CD8-positive, alpha-beta memory T cell (primary cell): ENCODE measurements at places on chromosomes 2 and 18. TPM values are rescaled to one million over a fixed set of nuclear protein-coding genes. Genes with fewer than 3 reads are reported as not detected.

DNA sequence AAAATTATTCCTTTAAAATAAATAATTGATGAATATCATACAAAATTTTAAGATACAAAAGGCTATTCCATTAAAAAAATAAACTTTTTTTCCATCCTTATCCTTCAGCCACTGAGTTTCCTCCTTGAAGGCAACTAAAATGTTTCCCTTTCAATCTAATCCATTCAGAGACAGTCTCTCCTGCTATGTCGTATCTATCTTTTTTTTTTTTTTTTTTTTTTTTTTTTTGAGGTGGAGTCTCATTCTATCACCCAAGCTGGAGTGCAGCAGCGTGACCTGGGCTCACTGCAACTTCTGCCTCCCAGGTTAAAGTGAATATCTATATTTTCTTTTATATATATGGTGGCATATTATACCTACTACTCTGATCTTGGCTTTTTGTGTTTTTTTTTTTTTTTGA lies 31.7 kb upstream of the SOS1 start:
- no peak for DNase-seq

Gene FRZB
- not detected for polyA plus RNA-seq

DNA sequence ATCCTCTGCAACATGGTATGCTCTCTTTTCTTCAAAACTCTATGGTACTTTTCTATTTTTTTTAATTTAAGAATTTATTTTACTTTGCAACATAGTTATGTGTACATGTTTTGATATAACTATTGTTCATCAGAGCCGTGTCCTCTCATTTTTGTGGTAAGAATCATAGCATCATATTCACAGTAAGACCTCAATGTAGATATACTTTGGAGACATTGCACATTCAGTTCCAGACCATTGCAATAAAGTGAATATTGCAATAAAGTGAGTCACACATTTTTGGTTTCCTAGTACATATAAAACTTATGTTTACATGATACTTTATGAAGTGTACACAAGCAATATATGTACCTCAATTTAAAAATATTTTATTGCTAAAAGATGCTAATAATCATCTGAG lies 22.7 kb upstream of the LINC00305 start:
- DNase-seq = no peak

Gene BMP10
- polyA plus RNA-seq = not detected

Gene LAMA1
- not detected for polyA plus RNA-seq

DNA sequence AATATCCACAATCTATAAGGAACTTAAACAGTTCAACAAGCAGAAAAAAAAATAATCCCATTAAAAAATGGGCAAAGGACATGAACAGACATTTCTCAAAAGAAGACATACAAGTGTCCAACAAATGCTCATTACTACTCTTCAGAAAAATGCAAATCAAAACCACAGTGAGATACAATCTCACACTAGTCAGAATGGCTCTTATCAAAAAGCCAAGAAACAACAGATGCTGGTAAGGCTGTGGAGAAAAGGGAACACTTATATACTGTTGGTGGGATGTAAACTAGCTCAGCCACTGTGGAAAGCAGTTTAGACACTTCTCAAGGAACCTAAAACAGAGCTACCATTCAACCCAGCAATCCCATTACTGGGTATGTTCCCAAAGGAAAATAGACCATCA lies 7.2 kb upstream of the CRYGB start:
- no peak for DNase-seq

DNA sequence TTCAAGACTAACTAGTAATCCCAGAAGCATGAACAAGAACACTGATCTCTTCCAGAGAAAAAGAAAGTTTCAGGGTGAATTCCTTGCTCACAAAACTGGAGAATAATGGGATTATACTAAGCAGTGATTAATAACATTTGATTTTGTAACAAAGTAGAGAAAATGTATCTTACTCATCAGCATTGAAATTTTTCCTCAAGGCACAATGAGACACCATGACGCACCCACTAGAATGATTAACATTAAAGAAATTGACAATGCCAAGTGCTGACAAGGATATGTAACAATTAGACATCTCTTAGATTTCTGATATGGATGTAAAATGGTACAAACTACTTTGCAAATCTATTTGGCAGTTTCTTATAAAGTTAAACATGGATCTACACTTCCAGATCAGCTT lies 101.1 kb upstream of the EPHA4 start:
- no peak for DNase-seq

Gene SERPINB13
- polyA plus RNA-seq = not detected

Gene CRYGD
- polyA plus RNA-seq = not detected

DNA sequence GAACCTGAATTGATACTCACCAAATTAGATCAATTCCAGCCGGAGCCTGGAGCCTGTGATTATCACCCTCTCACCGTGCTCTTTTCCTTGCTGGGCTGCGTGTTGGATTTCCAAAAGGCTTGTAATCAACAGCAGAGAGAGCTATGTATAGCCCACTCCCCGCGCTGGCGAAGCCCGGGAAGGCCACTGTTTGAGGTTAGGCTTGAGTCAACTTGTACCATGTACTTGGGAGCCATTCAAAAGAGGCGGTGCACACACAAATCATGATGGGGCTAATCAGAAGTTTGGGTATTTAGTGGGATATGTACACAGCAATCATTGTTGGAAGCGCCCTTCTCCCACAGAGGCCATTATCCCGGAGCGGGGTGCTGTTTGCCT lies 151.6 kb downstream of the GLI2 start:
- DNase-seq = no peak

DNA sequence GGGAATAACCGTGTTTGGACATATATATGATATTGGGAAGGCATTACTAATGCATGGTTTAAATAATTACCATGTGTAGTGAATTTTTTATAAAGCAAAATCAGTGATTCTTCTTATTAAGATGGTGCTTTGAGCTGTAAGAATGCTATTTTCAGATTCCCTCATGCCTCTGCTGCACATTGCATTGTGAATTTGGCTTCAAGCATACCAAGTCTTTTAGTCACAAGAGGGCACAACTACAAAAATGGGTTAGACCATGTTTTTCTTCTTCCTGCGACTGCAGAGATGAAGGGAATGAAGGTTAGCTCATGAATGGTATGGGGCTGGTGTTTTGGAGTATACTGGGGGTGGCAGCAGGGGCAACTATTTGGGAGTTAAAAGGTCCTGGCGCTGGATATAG lies 320.1 kb downstream of the SLC4A3 start:
- no peak for DNase-seq

Gene TRIM43
- polyA plus RNA-seq = not detected

DNA sequence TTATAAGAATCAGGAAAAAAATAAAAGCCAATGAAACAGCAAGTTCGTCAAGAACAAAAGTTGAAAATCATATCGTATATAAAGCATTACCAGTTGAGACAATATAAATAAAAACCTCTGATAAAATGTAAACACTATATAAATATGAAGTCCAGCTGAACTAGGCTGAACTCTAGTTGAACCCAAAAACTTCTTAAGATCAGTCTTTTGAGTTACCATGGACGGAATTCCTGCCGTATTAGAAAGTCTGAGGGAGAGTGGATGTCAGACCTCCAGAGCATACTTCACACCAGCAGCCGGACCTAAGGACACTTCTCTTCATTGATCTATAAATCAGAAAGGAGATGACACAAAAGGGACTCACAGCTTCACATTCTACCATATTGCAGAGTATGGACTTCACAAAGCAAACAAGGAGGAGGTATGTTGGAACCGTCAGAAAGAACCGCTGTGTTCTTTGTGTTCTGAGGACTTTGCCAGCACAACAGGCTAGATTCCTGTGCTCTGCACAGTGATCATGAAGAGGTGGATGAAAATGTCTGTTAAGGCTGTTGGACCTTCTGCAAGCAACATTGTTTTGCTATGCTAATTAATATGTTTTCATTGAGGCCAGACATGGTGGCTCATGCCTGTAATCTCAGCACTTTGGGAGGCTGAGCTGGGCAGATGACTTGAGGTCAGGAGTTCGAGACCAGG lies 67.2 kb upstream of the SP5 start:
- no peak for DNase-seq

DNA sequence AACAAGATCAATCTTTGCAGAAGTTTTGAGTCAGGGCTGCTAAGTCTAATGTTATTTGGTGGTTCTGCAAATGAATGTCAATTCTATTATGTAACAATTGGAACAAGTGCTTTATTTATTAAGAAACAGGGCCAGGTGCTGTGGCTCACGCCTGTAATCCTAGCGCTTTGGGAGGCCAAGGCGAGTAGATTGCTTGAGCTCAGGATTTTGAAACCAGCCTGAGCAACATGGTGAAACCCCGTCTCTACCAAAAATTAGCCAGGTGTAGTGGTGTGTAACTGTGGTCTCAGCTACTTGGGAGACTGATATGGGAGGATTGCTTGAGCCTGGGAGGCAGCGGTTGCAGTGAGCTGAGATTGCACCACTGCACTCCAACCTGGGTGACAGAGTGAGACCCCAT lies 13.2 kb upstream of the RNF103 start:
- DNase-seq = no peak

GRCh38 chr2:41020358-41020757 lies 568.5 kb upstream of the SLC8A1 start:
- DNase-seq = no peak

- DNase-seq = no peak
Measured at GRCh38 chr18:24103320-24104021, 35.4 kb upstream of the CABYR start.

- DNase-seq = no peak
Measured at GRCh38 chr2:132789066-132789465, 119.1 kb upstream of the LYPD1 start.

- no peak for DNase-seq
Measured at GRCh38 chr18:63159590-63159989, 160.0 kb downstream of the BCL2 start.

Gene ADGRF3
- 0.43 TPM for polyA plus RNA-seq

GRCh38 chr18:65859075-65859474 lies 108.3 kb downstream of the CDH7 start:
- DNase-seq = no peak

Gene NYAP2
- polyA plus RNA-seq = not detected

GRCh38 chr2:79906139-79906890 lies 393.5 kb downstream of the CTNNA2 start:
- no peak for DNase-seq

DNA sequence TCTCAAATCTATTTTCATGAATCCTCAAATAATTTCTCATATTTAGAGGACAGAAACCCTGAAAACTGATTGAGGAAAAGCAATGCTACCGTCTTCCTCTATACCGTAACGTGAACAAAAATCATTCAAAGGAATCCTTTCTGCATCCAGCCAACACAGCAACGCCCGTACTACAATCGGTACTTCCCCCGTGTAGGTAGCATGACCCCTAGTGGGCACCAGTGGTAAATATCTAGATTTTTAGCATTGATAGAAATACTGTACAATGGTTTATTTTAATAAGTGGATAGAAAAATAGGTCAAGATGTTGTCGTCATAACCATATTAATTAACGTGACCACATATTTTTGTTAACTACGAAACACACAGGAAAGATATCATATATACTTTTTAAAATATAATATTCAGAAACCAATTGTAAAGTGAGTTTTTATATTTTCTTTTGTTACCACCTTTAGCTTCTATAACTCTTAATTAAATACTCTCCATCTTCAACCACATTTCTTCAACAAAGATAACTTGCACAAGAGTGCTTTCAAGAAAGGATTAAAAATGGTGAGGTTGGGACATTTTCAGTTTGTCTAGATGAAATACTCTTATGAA lies 194.1 kb downstream of the SS18 start:
- no peak for DNase-seq

- no peak for DNase-seq
Measured at GRCh38 chr18:26524504-26525351, 23.6 kb downstream of the KCTD1 start.

Gene COL4A3
- not detected for polyA plus RNA-seq

DNA sequence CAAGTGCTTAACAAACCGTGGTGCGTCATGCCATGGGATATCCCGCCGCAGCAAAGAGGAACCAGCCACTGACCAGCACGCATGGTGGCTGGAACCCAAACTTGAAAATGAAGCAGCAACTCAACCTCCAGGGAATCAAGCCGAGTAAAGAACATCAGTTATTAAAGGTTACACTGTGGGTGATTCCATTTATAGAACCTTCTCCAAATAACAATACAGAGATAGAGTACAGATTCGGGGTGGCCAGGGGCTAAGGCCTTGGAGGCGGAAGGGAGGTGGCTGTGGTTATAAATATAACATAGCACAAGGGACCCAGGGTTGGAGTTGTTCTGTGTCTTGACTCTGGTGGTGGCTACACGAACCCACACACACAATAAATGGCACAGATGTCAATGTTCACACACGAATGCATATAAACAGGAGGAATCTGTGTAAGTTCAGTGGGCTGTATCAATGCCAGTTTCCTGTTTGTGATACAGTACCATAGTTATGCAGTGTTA lies 123.1 kb downstream of the EIPR1 start:
- DNase-seq = no peak

GRCh38 chr18:8426401-8426800 lies 182.8 kb upstream of the RAB12 start:
- no peak for DNase-seq

Gene TRAF3IP1
- polyA plus RNA-seq = 10.2 TPM

- DNase-seq = no peak
Measured at GRCh38 chr2:26970928-26971627, 641 bp downstream of the MAPRE3 start.

Gene C2orf72
- polyA plus RNA-seq = not detected

DNA sequence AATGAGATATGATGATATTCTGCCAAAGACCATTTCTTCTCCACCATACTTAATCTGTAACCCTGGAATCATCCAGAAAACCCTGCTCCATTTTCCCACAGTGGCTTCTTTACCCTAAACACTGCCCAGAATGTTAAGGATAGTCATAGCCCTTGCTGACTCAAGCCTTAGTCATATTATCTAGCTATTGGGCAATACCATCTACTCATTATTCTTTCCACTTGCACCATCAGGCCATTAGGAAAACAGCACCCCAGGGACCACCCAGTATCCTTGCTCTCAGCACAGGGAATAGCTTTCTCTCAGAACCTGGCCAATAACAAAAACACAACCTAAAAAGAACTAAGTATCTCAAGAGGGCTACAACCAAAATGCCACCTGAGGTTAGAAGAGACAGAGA lies 445.7 kb upstream of the SLC14A2 start:
- DNase-seq = no peak

DNA sequence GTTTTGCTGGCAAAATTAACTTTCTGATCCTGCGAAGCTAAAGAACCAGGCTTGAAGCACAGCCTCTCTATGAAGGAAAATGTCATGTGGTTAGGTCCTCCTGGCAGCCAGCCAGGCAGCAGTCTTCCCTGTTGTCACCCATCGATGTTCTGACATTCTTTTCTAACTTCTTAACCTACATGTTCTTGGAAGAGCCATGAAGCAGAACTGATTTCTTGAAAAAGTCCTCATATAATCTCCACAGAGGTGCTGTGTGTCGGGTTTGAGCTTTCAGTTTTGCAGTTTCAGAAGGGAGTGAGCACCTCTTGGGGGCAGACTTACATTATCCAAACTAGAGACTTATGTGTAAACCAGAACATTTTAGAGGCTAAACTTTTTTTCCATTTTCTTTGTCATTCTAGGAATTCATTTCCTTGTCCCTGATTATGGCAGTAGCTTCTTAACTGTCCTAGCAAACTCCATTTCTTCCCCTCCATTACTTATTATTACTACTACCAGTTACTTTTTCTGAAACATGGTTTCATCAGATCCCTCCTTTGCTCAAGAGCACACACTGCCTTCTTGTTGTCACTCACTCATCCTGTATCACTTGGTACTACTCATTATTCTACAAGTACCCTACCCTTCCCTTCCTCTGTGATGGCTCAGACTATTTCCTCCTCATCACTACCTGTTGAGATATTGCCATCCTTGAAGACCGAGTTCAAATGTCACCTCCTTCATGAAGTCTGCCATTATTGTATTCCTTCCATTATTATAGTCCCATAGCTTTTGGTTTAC lies 31.1 kb downstream of the DOK1 start:
- no peak for DNase-seq

Gene IMPA2
- 6.2 TPM for polyA plus RNA-seq
